Inflammatory macrophage treated with lipopolysaccharide for 1 hour (primary cell): ENCODE measurements at places on chromosomes 4 and X.

DNA sequence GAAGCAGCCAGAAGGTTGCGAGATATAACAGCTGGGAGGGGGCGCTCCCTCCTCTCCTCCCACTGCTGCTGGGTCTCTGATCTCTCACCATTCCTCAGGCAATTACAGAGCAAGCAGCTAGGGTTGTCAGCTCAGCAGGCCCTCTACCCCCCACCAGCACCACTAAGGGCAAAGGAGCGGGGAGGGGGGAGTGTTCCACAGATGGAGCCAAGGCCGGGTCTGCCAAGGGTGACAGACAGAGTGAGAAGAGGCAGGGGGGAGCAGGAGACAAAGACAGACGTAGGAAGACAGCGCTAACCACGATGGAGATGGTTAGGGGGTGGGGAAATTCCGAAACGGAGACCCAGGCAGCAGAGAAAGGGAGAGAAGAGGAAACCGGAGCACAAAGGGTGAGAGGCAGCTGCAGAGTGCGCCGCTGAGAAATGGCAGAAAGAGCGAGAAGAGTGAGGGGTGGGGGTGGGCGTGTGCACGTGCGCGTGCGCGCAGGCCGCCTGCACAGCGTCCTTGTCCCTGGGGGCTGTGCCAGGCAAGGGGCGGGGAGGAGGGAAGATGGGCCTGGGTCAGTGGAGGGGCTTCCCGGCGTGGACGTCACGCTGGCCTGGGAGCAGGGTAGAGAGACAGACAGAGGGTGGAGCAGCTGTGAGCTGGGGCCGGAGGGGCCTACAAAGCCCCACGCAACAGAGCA is 6.9 kb downstream of the L1CAM start:
- no peak for DNase-seq

DNA sequence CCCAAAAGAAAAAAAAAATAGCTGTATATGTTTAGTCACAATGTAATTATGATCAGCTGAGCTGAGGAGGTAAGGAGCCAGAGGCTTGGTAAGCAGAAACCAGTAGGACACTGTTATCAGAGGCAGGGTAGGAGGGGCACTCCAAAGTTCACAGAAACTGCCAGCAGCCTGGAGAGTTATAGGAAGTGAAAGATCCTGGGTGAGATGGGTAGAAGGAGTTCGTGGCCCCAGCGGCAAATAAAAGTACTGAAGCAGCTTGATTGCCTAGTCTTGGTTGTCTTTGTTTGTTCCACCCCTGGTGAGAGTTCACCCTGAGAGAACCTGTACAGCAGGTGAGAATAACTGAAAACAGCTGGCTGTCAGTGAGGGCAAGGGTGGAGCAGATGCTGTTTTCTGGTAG is 340.8 kb downstream of the ADGRL3 start:
- DNase-seq: no peak

GRCh38 chrX:41923978-41924683 is 777 bp upstream of the CASK start:
- no peak for DNase-seq

GRCh38 chr4:37561196-37561802 is 124.9 kb downstream of the RELL1 start:
- no peak for DNase-seq

GRCh38 chr4:19400820-19401219 is 850.9 kb upstream of the SLIT2 start:
- DNase-seq: no peak

- peak; percentile 44 for DNase-seq
Observed at GRCh38 chr4:87044511-87045233, 109.9 kb downstream of the AFF1 start.

DNA sequence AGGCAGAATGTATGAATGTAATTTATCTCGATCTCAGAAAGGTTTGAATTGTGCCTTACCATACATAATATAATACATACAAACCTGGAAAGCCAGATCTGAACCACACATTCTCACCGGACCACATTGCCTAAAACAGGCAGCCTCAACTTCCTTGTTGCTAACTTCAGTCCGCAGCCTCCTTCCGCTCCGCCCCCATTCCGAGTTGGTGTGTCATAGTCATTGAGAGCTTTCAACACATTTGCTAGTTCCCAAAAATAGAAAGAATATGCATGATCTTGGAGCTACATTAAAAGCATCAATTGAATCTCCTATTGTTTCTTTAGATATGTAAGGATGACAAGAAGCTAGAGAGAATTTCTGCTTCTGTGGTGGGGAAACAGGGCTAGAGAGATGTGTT is 127.2 kb downstream of the ARHGEF9 start:
- peak; percentile 70 for DNase-seq

GRCh38 chrX:11504234-11504633 is 161.5 kb downstream of the ARHGAP6 start:
- DNase-seq: no peak
